Stimulated activated CD8-positive, alpha-beta memory T cell treated with anti-CD3 and anti-CD28 coated beads, Interleukin-7, amount 100 ng/mL, for 4 hours (primary cell): ENCODE measurements at places on chromosomes 6 and 20.

DNA sequence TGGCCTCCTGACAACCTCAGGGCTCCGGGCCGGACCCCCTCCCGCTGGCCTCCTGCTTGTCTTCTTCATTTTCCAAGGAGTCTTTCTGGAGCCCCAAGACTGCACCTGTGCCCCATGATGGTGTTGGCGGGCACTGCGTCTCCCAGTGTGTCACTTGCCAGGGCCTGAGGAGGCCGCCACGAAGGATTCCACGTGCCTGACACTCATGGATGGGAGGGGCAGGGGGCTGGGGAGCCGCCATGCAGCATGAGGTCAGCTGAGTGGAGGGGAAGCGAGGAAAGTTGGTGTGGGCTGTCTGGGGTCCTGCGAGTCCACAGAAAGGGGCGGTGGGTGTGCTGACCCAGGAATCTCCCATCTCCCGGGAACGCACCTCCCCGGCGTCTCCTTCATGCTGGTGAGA is 165.7 kb downstream of the SMOC2 start:
- no peak for DNase-seq

DNA sequence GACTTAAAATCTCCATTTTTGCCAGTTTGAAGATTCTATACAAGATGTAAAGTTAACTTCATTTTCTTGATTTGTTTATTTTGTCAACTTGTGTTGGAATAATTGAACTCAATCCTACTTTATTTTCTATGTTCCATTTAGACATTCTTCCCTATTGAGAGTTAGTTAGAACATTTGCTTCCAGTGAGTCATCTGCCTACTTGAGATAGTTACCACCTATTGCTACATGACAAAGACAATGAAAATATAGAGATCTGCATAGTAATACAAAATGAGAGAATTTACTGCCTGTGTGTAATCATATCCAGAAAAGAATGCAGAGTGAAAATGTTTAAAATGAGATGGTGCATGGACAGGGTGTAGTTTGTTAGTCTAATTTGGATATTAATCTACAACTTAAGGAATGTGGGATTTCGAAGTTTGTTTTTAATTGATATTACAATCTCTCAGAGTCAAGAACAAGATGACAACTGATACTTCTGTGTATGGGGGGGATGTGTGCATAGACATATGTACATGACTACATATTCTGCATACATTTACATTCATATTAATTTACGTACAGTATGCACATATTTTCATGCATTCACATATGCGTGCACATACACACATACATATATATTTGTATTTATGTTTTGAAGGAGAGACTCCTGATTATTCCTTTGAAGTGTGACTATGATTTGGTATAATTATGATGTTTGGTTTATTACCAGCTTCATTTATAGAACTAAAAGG is 420.1 kb downstream of the NKAIN2 start:
- no peak for DNase-seq

DNA sequence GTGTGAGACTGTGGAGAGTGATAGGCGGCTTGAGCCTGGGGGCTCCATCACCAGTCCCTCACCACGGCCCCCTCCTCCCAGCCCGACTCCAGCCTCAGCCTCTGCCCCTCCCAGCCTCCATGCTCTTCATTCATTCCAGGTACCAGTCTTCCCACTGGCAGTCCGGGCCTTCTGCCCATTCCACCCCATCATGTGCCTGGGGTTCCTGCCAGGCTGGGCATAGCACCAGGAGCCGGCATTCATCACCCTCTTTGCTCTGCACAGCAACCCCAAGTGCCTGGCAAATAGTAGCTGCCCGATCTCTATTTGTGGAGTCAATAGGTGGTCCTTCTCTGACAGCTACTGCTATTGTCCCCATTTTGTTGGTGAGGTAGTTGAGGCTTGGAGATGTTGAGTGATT is 39.6 kb upstream of the GTSF1L start:
- no peak for DNase-seq

- no peak for DNase-seq
Measured at GRCh38 chr6:111367393-111368088, 115.5 kb downstream of the REV3L start.

GRCh38 chr6:36886950-36887618 is 1.3 kb downstream of the C6orf89 start:
- no peak for DNase-seq

GRCh38 chr20:8057871-8058270 is 38.3 kb upstream of the TMX4 start:
- DNase-seq: no peak

DNA sequence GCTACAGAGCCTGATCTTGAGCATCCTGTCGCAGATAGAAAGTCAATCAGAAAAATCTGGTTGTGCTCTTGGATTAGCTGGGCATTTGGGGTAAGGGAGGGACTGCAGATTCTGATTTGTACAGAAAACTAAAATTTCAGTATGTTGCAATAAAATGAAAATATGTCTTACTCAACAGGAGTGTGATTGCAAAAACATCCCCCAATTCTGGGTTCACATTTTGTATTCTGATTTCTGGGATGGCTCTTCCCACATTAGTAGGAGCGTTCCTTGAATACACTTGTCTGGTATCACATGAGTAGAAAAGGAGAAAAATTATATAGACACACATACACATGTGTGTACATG is 40.5 kb downstream of the PANK2 start:
- no peak for DNase-seq

- no peak for DNase-seq
Measured at GRCh38 chr6:90483116-90483839, 103.6 kb downstream of the MAP3K7 start.

GRCh38 chr6:111739257-111739696 is 133.6 kb upstream of the TRAF3IP2 start:
- no peak for DNase-seq

DNA sequence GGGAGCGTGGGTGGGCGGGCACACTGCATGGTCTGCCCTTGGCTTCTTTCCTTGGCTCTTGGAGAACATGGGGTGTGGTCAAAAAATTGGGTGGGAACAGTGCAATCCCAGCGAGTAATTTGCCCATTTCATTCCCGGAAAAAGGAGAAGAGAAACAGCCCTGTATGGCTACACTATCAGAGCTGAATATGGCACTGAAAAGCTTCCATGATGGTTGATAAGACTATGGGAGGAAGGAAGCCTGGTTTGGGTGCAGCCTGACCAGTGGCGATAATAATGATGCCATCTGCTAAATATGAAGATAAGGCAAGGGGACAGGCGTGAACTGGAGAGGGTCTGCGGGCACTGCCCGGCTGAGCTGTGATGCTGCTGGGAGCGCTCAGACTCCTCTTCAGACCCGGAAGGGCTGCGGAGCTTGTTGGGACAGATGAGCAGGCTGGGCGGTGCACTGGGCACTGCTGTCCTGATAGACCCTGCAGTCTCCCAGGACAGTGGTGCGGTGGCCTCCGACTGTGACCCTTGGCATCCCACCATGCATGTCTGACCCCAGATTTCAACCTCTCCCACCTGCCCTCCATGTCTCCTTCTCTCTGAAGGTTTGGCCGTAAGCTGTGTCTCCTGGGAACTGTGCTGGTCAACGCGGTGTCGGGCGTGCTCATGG is 10.2 kb downstream of the SLC22A1 start:
- DNase-seq: no peak

DNA sequence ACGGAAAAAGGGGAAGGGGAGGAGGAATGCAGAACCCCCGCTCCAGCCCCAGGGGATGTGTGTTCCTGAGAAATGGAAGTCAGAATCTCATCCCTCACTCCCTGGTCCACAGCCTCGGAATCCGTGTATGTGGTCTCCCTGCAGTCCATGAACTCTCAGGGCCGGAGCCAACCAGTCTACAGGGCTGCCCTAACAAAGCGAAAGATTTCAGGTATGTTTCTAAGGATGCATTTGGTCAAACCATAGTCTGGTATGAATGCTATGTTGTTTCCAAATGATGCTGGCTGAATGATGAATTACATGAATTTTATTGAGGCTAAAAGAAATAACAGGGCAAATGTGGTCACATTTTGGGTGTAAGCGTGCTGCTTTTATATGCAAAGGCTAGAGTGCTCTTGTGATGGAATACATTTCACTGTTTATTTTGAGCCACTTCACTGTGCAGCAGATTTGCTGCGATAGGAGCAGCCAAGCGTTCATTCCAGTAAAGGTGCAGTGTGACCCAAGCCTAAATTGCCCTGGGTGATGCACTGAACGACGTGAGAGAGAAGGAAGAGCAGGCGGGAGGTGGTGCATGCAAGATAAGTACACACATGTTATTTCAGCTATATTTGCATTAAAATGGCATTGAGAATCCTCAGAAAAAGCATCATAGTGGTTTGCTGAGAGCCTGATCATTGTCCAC is 52.4 kb downstream of the FNDC1 start:
- no peak for DNase-seq

- no peak for DNase-seq
Measured at GRCh38 chr6:113366505-113366904, 490.6 kb upstream of the MARCKS start.

DNA sequence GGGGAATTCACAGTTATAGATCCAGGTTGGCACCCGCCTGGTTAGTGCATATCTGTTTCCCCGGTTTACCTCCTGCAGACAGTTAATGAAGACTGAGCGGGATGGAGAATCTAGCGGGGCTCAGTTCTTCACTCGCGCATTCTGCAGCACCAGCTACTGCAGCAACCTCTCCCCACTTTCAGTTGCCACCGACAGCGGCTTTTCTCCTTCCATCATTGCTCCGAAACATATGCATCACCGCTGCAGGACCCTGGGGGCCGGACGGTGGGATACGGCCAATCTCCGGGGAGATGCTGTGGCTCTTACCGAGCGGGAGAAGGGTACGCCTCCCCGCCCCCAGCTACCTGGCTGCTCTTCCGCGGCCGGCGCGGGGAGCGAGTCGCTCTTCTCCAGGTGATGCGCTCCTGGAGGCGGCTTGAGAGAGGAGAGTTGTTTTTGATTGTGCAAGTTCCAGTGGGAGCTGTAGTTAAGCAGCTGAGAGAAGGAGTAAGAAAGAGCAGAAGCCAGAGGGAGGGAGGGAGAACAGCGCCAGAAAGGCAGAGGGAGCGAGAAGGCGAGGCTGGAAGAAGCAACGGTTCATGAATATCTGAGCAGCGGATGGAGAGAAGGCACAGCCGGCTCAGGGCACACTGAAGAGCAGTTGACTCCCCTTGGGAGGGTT is at the start of gene SGK1:
TSS of gene SGK1 (minus strand) at position 642 of the 661 bp plus-strand sequence. CDS start 652 bp downstream, outside the sequence.
- peak; percentile 6 for DNase-seq

DNA sequence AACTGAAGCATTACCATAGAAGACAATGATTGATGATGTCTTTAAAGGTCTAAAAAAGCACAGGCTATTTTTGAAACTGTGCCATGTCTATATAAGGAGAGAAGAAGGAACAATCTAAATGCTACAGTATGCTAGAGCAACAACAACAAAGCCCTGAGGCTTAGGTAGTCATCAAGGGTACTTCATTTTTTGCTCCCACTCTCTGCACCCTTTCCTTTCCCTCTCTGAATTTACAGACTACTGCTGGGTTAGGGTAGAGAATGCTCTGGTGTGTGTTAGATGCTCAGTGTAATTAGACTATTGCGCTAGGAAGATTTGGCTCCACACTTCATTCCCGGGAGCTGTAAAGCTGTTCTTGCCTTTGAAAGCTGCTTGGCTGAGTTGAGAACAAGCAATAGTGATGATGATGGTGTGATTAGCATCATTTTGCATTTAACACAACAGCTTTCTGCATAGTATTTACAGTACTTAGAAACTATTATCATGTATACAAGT is 1262.5 kb upstream of the CITED2 start:
- no peak for DNase-seq

DNA sequence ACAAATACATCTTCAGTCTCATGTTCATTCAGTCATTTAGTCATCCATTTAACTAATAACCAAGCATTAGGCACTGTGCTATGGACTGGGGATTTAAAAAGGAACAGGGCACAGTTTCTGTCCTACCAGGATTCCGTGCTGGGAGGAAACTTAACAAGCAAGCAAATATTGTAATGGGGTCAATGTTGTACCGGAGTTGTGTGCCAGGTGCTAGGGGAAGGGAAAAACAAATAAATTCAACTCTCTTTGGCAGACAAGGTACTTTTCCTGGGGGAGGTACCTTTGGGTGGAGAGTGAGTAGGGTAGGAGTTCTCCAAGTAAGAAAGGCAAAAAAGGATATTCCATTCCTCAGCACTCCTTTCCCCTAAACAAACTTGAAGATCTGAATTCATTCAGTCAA is 90.3 kb downstream of the OLIG3 start:
- no peak for DNase-seq

DNA sequence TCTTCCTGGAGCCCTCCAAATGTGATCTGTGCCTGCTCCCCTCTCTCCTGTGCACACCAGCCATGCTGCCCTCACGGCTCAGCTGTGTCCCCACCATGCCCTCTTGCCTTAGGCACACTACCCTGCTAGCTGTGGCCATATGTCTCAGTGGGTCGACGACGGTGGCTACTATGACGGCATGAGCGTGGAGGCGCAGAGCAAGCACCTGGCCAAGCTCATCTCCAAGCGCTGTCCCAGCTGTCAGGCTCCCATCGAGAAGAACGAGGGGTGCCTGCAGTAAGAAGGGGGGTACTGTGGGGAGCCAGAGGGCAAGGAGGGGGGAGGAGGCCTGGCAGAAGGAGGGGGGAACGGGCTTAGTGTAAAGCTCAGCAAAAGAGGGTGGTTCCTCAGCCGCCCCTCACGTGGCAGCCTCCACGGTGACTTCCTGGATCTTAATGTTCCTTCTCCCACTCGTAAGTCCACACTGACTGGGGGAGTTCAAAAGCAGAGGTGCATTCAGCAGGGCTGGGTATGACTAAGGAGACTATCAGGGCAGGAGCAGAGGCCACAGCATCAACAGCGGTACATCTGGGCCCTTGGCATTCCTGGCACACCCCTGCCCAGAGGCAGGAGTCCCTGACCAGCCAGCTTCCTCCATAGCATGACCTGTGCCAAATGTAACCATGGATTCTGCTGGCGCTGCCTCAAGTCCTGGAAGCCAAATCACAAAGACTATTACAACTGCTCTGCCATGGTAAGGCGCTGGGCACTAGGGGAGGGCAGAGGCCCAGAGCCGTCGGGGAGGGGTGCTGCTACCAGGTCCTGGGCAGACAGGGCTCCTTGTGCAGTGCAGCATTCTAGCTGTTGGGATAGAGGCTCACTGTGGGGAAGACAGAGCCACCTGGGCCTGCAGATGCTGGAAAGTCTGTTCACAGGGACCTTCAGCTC is 8.0 kb downstream of the DNPH1 start:
- no peak for DNase-seq

- no peak for DNase-seq
Measured at GRCh38 chr6:22668717-22669116, 99.4 kb downstream of the HDGFL1 start.
